RWPE2 (cell line): ENCODE measurements at places on chromosomes 13 and 19.

GRCh38 chr19:5036698-5037563 is 68.0 kb downstream of the KDM4B start:
- DNase-seq: no peak
- no peak overlapping the region for H3K4me3 ChIP-seq
- no peaks in the 10 kb centered on the region for H3K27me3 ChIP-seq
- peaks cover 4% of the 10 kb centered on the region for H3K4me1 ChIP-seq
- H3K36me3 ChIP-seq: peaks cover 22% of the 10 kb centered on the region

GRCh38 chr19:19740755-19741154 is 7.8 kb upstream of the ZNF14 start:
- no peaks in the 10 kb centered on the region for H3K36me3 ChIP-seq
- no peak overlapping the region for H3K4me3 ChIP-seq
- no peaks in the 10 kb centered on the region for H3K27me3 ChIP-seq
- H3K27ac ChIP-seq: no peak overlapping the region
- no peaks in the 10 kb centered on the region for H3K4me1 ChIP-seq

GRCh38 chr13:43245374-43245964 is 222.1 kb downstream of the DNAJC15 start:
- H3K36me3 ChIP-seq: no peaks in the 10 kb centered on the region
- H3K4me1 ChIP-seq: peaks cover 21% of the 10 kb centered on the region
- H3K27me3 ChIP-seq: no peaks in the 10 kb centered on the region
- H3K4me3 ChIP-seq: no peak overlapping the region
- peak overlapping the region; percentile 77 for H3K27ac ChIP-seq

- DNase-seq: no peak
- H3K4me1 ChIP-seq: peaks cover 5% of the 10 kb centered on the region
- H3K27me3 ChIP-seq: no peaks in the 10 kb centered on the region
- H3K27ac ChIP-seq: no peak overlapping the region
These were observed 4.7 kb upstream of the ZNF606 start for GRCh38 chr19:58007285-58007684.

- no peak overlapping the region for H3K4me3 ChIP-seq
- H3K36me3 ChIP-seq: no peaks in the 10 kb centered on the region
- no peak for DNase-seq
- H3K27ac ChIP-seq: no peak overlapping the region
- H3K27me3 ChIP-seq: no peaks in the 10 kb centered on the region
- H3K4me1 ChIP-seq: no peaks in the 10 kb centered on the region
These were observed 335.7 kb downstream of the TSHZ3 start for GRCh38 chr19:31013384-31014020.

GRCh38 chr19:5880604-5881078 is 10.3 kb upstream of the FUT5 start:
- H3K36me3 ChIP-seq: no peaks in the 10 kb centered on the region
- no peaks in the 10 kb centered on the region for H3K27me3 ChIP-seq
- DNase-seq: no peak
- H3K4me3 ChIP-seq: no peak overlapping the region
- no peak overlapping the region for H3K27ac ChIP-seq
- H3K4me1 ChIP-seq: no peaks in the 10 kb centered on the region

DNA sequence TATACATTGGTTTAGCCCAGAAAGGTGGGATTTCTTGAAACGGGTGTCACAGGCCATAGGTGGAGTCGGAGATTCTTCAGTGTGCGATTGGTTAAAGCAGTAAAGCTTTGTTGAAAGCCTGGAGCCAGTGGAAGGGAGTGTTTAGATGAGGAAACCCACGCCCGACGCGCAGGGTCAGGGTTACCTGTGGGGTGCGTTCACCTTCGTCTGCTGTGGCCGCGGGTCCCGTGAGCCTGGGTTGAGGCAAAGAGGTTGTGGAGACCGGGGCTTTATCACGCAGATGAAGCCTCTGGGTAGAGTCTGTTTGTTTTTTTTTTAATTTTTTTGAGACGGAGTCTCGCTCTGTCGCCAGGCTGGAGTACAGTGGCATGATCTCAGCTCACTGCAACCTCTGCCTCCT is 30.4 kb downstream of the ATP11A start:
- no peaks in the 10 kb centered on the region for H3K36me3 ChIP-seq
- no peak overlapping the region for H3K4me3 ChIP-seq
- DNase-seq: peak; percentile 36
- peaks cover 12% of the 10 kb centered on the region for H3K4me1 ChIP-seq
- H3K27ac ChIP-seq: no peak overlapping the region

DNA sequence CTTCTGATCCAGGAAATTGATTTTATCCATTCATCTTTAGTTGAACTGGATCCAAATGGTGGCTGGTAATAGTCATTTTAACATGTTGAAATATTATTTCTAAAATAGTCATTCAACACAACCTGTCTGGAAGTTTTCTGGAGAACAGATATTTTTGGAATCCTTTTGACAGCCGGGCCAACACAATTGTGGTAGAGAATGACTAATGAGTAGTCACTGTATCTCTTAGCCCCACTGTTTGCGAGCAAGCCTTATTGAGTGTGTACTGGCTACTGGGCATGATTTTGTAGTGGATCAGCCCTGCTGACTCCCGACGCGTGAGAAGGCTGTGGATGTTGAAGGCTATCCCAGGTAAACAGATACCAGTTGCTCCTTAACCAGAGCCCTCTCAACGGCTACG is 383.4 kb downstream of the ZNF536 start:
- H3K27me3 ChIP-seq: no peaks in the 10 kb centered on the region
- no peaks in the 10 kb centered on the region for H3K36me3 ChIP-seq
- H3K4me1 ChIP-seq: no peaks in the 10 kb centered on the region
- H3K4me3 ChIP-seq: no peak overlapping the region
- no peak overlapping the region for H3K27ac ChIP-seq

GRCh38 chr13:113096745-113097305 is 8.8 kb upstream of the F7 start:
- DNase-seq: no peak
- no peaks in the 10 kb centered on the region for H3K4me1 ChIP-seq
- H3K4me3 ChIP-seq: no peak overlapping the region
- no peak overlapping the region for H3K27ac ChIP-seq
- no peaks in the 10 kb centered on the region for H3K36me3 ChIP-seq
- peaks cover 29% of the 10 kb centered on the region for H3K27me3 ChIP-seq

GRCh38 chr19:1875646-1876495 is 9.4 kb downstream of the ABHD17A start:
- H3K4me3 ChIP-seq: peak overlapping the region; percentile 71
- peak overlapping the region; percentile 69 for H3K27ac ChIP-seq
- peak; percentile 81 for DNase-seq
- peaks cover 3% of the 10 kb centered on the region; the same call in 1 of the 2 replicates for H3K36me3 ChIP-seq

DNA sequence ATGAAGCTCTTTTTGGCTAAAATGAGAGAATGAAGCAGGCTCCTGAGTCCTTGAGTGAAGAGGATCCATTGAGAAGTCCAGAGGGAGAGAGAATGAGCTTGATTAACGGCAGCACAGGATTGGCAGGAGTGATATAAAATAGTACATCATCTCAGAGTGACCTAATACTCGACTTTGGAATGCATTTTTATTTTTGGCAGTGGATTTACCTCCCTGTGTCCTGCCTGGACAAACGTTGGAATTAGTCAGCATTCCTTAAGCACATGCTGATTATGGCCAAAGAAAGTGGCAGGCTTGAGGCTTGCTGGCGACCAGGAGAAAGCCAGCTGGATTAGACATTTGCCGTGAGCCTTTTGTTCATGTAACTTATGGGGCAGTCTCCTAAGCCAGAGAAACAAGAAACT is 22.9 kb downstream of the LRCH1 start:
- no peaks in the 10 kb centered on the region; the same call in 1 of the 2 replicates for H3K36me3 ChIP-seq
- no peaks in the 10 kb centered on the region for H3K27me3 ChIP-seq
- peaks cover 27% of the 10 kb centered on the region for H3K4me1 ChIP-seq
- H3K27ac ChIP-seq: peak overlapping the region; percentile 14

- H3K36me3 ChIP-seq: no peaks in the 10 kb centered on the region
- peak overlapping the region; percentile 74 for H3K27ac ChIP-seq
- DNase-seq: no peak
These were observed 1.3 kb downstream of the RFX2 start for GRCh38 chr19:6108721-6109633.

DNA sequence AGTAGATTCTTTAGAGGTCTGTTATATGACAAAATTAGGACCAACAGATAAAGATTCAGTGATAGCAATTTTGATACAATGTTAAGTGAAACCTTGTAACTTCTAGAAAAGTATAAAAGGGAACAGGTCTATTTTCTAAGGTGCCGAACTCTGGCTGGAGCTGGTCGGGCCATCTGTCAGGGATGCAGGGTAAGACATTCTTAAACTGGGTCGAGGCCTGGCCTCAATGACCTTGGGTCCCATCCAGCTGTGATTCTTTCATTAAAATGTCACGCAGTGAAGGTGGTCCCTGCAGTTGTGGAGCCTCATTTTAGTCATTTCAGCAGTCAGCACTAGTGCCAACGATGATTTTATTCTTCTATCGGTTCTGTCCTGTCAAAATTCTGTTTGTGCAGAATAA is 271.9 kb upstream of the SPRY2 start:
- no peaks in the 10 kb centered on the region for H3K4me1 ChIP-seq
- DNase-seq: no peak
- H3K36me3 ChIP-seq: no peaks in the 10 kb centered on the region
- no peak overlapping the region for H3K27ac ChIP-seq
- H3K27me3 ChIP-seq: no peaks in the 10 kb centered on the region

- peaks cover 15% of the 10 kb centered on the region for H3K36me3 ChIP-seq
- peaks cover 9% of the 10 kb centered on the region for H3K4me1 ChIP-seq
- H3K27ac ChIP-seq: no peak overlapping the region
- DNase-seq: no peak
- H3K4me3 ChIP-seq: no peak overlapping the region
These were observed 32.7 kb upstream of the GPR183 start for GRCh38 chr13:99339736-99340397.

DNA sequence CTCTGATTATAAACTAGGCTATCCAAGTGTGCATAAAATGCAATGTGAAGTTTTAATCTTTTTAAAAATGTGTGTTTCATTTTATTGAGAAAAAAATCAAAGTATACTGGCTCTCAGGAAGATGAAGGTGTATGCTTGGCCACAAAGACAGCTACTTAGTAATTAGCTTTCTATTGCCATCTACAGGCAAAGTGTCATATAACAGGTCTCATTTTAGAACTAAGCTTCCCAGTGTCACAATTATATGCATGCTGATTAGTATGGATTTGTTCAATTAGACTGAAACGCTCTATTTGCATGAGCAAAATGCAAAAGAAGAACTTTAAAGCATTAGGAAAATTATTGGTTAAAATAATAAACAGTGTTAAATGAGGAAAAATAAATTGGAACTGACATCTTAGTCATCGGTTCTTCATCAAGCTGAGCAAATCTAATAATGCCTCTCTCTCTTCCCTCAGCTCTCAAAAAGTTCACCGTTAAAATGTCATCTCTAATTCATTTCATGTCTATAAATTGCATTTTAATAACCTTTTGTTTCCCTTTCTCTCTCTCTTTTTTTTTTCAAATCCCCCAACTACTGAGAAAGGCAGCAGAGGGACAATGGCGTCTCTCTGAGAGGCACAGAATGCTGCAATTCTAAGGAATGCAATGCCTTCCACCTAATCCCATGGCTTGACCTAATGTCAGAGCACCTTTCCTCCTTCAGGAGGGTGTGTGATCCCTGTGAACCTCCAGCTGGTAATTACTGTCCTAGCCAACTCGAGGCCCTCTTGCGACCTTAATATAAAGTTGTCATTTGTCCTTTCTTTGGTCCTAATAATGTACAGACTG is 313.1 kb upstream of the MAB21L1 start:
- no peak overlapping the region for H3K27ac ChIP-seq
- H3K27me3 ChIP-seq: no peaks in the 10 kb centered on the region
- H3K36me3 ChIP-seq: no peaks in the 10 kb centered on the region
- DNase-seq: no peak

DNA sequence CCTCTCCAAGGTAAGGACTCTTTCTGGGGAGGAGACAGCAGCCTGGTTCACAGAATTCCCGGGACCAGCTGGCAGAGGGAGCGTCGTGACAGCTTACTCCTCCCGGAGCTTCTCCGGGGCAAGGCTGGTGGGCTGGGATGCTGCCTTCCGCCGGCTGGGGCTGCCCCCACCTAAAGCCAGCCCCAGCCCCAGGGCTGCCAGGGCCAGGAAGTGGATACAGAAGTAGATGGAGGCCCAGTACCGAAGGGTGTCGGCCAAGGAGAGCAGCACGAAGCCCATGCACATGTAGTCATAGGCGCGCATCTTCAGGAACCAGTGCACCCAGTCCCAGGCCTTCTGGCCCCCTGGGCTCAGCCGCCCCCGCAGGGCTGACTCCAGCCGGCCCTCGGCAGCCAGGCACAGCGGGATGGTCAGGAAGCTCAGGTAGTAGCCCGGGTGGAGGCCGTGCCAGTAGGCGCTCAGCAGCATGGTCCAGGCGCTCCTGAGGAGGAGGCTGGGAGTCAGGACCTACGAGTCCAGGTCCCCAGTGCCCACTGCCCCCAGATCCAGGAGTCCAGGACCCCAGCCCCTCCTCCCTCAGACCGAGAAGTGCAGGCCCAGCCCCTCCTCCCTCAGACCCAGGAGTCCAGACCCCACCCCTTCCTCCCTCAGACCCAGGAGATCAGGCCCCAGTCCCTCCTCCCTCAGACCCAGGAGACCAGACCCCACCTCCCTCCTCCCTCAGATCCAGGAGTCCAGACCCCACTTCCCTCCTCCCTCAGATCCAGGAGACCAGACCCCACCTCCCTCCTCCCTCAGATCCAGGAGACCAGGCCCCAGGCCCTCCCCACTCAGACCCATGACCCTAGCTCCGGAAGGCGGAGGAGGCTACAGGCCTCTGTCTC is 1.2 kb upstream of the TMC4 start:
- peaks cover 25% of the 10 kb centered on the region for H3K36me3 ChIP-seq
- no peak for DNase-seq
- no peak overlapping the region for H3K4me3 ChIP-seq
- H3K27me3 ChIP-seq: no peaks in the 10 kb centered on the region
- H3K27ac ChIP-seq: no peak overlapping the region

GRCh38 chr19:11485245-11485837 is 4.5 kb upstream of the ELAVL3 start:
- peaks cover 22% of the 10 kb centered on the region for H3K27me3 ChIP-seq
- no peak overlapping the region for H3K27ac ChIP-seq
- H3K4me3 ChIP-seq: no peak overlapping the region
- DNase-seq: no peak
- H3K36me3 ChIP-seq: no peaks in the 10 kb centered on the region
- H3K4me1 ChIP-seq: no peaks in the 10 kb centered on the region

DNA sequence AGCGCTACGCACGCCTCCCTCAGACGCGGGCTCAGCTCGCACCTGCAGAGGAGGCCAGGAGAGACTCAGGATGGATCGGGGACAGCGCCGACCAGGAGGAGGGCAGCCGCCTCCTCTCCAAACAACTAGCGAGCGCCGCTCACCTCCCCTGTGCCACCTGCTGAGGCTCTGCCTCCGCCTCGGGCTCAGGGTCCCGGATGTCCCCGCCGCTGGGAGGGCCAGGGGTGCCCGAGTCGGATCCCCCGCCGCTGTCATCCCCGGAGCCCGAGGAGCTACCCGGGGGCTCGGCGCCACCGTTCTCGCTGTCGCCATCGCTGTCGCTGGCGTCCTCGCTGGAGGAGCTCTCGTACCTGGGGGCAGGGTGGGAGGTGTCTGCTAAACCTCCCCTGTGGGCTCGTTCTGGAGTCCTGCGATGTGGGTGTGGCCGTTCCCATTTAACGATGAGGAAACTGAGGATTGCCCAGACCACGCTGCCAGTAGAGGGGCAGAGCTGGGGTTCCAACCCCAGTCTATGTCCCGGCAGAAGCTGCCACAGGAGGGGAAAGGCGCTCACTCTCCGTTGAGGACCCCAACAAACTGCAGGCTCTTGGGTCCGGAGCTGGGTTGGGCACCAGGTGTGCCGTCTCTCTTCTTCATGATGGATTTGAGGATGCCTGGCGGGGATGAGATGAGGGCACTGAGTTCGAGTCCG is 9.2 kb downstream of the KANK3 start:
- H3K4me3 ChIP-seq: peak overlapping the region; percentile 39
- H3K27me3 ChIP-seq: peaks cover 18% of the 10 kb centered on the region
- no peaks in the 10 kb centered on the region for H3K36me3 ChIP-seq

- H3K4me1 ChIP-seq: peaks cover 14% of the 10 kb centered on the region
- H3K27me3 ChIP-seq: no peaks in the 10 kb centered on the region
- H3K27ac ChIP-seq: no peak overlapping the region
- no peak overlapping the region for H3K4me3 ChIP-seq
These were observed 380.6 kb downstream of the LIG4 start for GRCh38 chr13:107834717-107835116.
